Anterior cingulate cortex (tissue), 58 donors: ENCODE measurements at places on chromosomes 6 and 20.

GRCh38 chr20:4905195-4905594 is 96.1 kb downstream of the SLC23A2 start:
- DNase-seq = no peak

DNA sequence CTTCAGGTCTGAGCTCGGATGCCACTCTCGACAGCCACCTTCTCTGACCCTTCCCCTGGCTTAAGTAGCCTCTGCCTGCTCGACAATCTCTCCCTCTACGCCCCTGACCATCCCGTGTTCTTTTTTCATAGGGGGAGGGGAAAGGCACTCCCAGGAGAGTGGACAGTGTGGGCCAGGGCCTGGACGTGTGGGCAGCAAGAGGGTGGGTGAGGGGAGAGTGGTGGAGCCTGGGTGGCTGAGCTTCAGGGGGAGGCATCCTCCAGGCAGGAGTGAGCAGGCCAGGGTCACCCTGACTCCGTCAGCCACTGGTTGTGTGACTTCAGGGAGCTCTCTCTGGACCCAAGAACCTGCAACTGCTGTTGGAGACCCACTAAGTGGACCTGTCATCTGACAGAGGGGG is 92.7 kb downstream of the CEBPB start:
- DNase-seq = no peak

GRCh38 chr6:10441004-10441654 is 26.3 kb upstream of the TFAP2A start:
- DNase-seq = no peak

DNA sequence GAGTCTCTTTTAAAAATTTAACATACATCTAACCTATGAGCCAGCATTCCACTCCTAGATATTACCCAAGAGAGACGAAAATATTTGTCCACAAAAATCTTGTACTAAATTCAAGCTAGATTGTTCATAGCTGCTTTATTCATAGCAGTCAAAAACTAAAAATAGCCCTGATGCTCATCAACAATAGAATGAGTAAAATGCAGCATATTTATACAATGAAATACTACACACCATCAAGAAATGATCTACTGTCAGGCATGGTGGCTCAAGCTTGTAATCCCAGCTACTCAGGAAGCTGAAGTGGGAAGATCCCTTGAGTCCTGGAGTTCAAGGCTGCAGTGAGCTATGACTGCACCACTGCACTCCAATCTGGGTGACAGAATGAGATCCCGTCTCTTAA is 22.0 kb upstream of the SRC start:
- DNase-seq = no peak

DNA sequence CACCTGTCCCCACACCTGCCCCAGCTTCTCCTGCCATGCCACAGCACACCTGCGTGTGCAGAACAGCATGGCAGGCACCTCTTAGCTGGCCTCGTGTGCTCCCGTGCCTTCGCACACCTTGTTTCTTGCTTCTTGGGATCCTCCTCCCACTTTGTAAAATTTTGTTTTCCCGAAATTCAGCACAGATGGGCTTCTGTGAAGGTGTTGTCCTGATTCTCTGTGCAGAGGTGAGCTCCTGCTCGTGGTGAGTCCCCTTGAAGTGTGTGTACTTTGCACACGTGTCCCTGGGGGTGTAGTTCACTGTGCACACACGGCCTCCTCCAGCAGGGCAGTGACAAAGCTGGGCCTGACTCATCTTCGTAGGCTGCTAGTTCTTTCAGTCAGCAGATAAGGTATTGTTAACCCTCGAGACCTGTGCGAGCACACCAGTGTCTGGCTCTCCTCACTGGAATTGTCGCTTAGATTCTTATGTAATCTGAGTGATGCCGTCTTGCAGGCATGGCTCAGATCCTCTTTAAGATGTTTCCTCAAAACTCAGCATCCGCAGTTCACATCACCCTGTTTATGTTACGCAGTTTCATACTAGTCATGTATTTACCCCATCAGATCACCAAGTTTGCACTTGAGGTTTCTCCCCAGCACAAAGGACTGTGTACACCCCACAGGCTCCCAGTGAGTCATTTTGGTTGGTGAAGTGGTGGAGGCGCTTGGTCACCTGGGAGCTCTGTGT is 77.7 kb downstream of the CDYL start:
- DNase-seq = no peak

- no peak for DNase-seq
Observed at GRCh38 chr6:89433252-89434149, 549 bp downstream of the ANKRD6 start.

DNA sequence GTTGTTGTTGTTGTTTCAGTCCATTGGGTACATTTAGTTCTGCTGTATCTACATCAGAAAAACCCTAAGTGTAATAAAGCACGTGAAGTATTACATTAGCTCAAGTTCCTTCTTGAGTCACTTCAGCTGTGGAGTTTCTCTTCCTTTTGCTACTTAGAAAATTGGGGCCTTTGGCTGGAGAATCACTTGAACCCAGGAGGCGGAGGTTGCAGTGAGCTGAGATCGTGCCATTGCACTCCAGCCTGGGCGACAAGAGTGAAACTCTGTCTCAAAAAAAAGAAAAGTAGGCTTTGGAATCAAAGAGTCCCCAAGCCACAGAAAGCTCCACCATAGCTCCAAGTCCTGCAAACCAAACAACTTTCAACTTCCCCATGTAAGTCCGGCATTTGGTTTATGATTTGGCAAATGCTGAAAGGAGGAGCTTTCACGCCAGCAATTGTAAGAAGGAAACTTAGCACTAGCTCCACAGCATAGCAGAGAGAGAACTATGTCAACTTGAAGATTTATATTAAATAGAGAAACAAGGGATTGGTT is 56.5 kb upstream of the RNF144B start:
- no peak for DNase-seq
